PC-3 (cell line): ENCODE measurements at places on chromosomes 6 and 20.

DNA sequence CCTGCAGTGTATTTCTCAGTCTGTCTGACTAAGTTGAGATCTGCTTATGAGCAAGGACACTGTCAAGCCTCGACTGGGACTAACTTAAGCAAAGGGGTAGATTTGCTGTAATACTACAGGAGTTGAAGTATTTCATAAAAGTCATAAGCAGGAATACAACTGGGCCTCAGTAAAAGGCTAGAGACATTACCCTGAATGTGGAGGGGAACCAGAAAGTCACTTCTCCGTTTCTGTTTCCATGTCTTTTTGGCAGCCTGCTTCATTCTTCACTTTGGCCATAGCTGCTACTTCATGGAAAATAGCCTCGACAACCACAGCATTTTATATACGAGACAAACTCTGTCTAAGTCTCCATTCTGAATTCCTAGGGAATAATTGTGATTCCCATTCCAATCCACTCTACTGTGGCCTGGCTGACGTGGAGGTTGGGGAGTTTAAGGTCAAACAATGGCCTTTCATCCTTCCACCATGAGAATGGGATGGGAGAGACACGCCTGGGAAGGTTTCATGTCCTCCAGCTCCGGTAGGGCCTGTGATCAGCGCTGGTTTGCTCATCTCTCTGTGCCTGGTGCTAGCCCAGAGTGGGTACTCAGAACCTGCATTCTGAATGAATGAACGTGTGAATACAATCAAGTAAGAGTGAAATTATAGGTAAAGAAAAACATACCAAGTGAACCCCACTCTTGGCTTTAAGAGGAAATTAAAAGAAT lies 37.1 kb upstream of the DUSP22 start:
- no peak for DNase-seq

DNA sequence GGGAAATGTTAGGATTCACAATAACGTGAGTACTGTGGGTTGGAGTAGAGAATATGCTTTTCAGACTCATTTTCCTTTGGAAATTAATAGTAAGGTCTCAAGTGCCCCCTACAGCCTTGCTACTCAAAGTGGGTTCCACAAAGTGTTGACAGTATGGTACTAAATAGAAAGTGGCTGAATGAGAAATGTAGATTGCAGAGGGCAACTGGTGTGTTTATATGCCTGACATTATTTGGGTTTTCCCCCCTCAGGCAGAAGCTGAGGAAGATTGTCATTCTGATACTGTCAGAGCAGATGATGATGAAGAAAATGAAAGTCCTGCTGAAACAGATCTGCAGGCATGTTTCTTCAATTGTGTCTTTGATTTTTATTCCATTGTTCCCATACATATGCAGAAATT lies 5.6 kb downstream of the FBXO9 start:
- DNase-seq = no peak

DNA sequence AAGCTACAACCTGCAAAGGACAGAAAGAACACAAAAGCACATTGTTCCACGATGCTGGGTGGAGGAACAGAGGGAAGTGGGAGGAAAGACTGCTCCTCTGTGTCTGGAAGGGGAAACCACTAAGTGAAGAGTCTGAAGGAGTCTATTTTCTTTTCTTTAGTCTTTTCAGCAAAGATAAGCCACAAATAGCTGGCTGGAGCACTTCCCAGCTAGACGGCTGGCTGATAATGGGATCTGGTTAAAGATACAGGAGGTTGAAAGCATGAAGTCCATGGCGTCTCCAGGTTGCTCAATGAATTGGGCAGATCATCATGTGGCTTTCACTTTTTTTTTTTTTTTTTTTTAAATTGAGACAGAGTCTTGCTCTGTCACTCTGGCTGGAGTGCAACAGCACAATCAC lies 154.0 kb upstream of the KCNG1 start:
- no peak for DNase-seq

GRCh38 chr6:15389765-15390723 lies 144.2 kb downstream of the JARID2 start:
- DNase-seq = peak; percentile 49

DNA sequence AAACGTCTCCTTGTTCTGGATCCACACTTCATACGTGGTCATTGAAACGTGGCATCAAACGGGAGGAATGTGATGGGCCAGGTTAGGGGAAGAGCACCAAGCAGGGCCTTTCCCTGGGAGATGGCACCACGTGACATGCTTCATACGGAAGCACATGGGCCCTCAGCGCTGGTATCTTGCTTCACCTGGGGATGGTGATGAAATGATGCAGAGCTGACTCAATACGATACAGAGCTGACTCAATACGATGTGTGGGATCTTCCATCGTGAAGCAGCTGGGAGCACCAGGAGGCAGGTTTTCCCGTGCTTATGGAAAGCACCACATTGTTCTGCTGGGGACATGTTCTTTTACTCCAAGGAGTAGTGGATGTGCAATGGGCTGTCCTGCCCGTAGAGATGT lies 22.5 kb upstream of the TAGAP start:
- DNase-seq = peak; percentile 10

DNA sequence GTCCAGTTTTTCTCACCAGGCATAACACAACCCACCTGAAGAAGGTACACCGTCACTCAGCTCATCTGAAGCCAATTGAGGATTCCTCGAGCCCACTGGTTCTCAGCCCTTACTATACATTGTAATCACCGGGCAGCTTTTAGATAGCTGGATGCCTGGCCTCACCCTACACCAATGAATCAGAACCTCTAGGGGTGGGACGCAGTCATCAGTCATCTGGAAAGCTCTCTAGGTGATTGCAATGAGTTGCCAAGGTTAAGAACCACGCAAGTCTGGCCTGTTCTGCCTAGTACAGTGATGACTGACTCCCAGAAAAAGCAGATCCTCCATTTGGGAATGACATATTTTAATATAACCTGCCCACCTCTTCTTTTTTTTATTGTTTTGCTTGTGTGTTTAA lies 41.1 kb downstream of the MC3R start:
- no peak for DNase-seq

- peak; percentile 87 for DNase-seq
Measured at GRCh38 chr6:44730771-44731391, 343.4 kb downstream of the CDC5L start.

- DNase-seq = no peak
Measured at GRCh38 chr20:44198872-44199271, 11.7 kb downstream of the OSER1 start.

GRCh38 chr6:137775227-137775626 lies 91.8 kb upstream of the TNFAIP3 start:
- no peak for DNase-seq

GRCh38 chr6:13524801-13525508 lies 37.6 kb upstream of the GFOD1 start:
- DNase-seq = no peak
